ENCODE measurements at places on chromosomes 12 and 14.

- no peak for DNase-seq
These were observed 62.5 kb downstream of the ZFP36L1 start for GRCh38 chr14:68730348-68730747.

GRCh38 chr12:32248441-32249140, 141.9 kb downstream of the BICD1 start:
- DNase-seq = no peak

DNA sequence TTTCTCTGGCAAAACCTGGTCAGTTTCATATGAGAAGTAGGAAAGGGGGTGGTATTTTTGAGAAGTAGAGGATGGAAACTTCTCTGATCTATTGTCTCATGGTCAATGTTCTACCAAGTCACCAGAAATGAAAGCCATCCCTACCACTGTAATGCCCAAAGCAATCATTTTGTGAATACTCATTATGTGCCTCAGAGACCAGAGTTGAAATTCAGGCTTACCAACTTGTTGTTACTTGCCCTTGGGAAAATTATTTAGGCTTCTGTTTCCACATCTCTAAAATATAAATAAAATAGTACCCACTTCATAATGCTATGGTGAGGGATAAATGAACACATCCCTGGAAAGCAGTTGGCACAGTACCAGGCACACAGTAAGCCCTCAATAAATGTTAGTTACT, 723.7 kb upstream of the TBX3 start:
- no peak for DNase-seq

DNA sequence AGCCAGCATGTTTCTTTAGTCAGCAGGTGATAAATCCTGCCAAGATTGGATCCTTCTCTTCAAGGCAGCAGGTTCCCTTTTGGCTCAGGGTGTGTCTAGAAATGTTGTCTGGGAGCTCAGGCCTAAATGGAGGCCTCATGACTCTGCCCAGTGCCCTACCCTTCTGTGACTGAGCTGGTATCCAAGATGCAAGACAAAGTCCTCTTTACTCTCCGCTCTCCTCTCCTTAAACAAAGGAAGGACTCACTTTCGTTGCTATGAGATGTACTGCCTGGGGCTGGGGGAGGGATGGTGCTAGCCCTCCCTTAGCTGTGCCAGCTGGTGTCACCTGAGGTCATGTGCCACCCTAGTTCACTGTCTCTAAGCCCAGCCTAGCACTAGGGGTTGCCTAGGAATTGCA, 13.8 kb upstream of the TMPRSS12 start:
- DNase-seq = no peak

Measured in type B pancreatic cell (in vitro differentiated cells).